ENCODE measurements at places on chromosomes 2 and 18. TPM values are rescaled to one million over a fixed set of nuclear protein-coding genes. Genes with fewer than 3 reads are reported as not detected.

DNA sequence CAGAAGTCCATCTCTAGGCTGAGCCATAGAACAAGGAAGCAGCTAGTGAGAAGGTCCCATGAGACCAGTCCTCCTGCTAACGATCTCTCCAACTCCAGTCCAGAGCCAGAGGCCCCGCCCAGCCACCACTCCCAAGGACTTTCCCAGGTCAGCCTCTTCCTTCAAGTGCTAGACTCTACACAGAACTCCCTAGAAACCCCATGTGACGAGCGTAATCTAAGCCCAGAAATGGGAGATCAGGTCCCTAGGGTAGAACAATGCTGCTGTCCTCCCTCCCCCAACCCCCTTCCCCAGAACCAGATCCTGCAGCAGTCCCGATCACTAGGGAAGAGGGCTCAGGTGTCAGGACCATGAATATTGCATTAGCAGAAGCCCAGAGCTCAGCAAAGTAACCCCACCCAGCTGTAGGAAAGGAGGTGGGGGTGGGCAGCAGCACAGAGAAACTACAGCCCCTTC, 6.9 kb downstream of the DCTN1 start:
- DNase-seq = no peak

GRCh38 chr18:34028324-34028723, 196.4 kb downstream of the NOL4 start:
- DNase-seq = no peak

DNA sequence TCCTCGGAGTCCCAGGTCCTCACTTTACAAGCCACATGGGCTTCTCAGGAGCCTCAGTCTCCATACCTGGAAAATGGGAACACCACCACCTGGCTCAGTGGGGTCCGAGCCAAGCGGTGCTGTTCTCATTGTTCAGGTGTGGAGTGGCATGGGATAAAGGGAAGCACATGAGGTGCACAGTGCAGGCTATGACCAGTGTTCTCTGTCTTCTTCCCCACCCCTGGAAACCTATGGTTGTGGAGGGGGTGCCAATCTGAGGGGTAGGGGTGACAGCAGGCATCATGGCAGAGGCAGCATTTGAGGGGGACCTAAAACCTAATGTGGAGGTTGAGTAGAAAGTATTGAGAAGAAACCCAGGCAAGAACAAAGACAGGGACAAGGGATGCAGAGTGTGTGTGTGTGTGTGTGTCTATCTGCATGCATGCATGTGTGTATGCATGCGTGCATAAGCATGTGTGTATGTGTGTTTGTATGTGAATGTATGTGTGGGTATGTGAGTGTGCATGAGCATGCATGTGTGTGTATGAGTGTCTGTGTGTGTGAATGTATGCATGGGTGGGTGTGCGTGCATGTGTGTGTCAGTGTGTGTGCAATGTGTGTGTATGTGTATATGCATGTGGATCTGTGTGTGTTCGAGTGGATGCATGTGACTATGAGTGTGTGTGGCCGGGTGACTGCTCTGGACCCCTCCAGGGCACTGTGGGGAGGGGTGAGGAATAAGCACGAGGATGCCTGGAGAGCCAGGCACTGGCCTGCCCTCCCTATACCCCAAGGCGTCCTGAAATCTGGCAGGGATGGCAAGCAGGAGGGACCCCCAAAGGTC, 4.0 kb downstream of the KIF1A start:
- DNase-seq = no peak

DNA sequence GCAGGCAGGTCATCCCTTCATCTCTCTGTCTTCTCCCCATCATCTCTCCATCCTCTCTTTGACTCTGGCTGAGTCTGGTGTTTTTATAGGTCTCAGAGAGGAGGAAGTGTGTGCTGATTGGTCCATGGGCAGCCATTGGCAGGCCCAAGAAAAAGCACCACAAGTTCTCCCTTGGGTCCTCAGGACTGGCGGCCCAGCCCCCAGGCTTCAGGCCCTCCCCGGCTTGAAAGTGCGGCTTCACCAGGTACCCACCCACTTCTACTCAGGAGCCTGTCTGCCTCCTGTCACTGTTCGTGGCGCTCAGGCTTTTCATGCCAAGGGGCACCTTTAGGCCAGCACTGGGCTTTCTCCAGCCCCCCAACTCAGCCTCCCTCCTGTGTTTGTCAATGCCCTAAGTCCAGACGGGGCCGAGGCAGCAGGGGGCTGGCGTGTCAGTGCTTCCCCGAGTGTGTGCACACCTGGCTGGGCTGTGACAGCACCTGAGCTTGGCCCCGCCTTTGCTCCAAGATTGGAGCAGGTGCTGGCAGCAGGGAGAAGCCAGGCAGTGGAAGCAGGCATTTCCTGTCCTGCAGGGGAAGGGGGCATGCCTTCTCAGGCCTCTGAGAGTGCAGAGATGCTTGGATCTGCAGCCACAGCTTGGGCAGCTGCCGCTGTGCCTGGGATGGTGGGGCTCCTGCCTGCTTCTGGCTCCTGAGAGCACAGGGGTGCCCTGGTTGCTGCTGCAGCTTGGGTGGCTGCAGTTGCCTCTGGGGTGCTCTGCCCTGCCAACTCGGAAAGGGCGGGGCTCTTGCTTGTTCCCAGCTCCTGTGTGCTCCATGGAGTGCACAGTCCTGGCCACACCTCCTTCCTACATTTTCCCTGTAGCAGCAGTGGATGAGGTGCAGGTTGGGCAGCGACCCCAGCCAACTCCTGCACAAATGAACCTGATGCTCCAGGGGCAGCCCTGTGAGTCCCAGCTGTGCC, 34.1 kb downstream of the FBXO48 start:
- DNase-seq = no peak

GRCh38 chr2:18701546-18701945, 112.2 kb upstream of the NT5C1B start:
- no peak for DNase-seq

GRCh38 chr2:159736048-159736447, 23.7 kb downstream of the MARCHF7 start:
- no peak for DNase-seq

DNA sequence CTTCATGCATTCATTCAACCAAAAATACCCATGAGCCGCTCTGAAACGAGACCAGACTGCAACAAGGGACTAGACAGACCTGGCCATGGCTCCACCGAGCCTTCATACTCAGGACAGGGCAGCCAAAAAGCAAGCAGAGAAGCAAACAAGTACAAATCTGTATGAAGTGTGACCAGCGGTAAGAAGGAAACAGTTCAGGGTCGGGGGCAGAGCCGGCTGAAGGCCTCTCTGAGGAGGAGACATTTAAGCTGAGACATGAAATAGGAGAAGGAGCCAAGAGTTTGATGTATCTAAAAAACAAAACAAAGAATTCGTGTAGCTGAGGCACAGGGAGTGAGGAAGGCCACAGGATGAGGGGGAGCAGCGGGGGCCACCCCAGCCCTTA, 21.3 kb upstream of the SLC66A3 start:
- no peak for DNase-seq

- no peak for DNase-seq
Measured at GRCh38 chr2:182291296-182291695, 135.5 kb downstream of the PDE1A start.

DNA sequence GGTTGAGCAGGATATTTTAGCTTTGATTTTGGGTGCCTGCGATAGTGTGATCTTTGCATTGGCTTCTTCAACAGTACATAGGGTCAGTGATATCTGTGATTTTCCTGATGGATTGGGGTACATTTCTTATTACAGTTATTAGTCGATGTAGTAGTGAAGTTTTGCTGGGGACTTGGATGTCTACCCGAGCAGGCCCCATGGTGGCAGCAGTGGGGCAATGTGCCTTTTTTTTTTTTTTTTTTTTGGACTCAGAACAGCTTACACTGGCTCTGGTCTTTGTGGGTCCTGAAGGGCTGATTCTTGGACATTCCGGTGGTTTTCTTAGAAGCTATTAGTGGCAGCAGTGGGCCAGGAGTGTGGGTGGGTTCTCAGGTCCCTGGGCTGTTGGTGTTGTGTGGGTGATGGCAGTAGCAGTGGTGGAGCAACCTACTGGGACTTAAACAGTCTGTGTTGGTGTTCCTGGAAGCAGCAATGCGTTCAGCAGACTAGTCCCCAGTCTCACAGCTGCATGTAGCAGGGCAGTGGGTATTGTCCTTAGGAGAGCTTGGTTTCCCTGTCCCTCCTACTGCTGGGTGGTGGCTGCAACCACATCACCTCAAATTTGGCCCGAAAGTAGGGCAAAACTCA, 53.7 kb upstream of the SLC4A10 start:
- DNase-seq = peak; percentile 9

- DNase-seq = no peak
Measured at GRCh38 chr2:227480528-227480927, 8.6 kb downstream of the AGFG1 start.

- DNase-seq = no peak
Measured at GRCh38 chr2:59312029-59312428, 1070.9 kb upstream of the FANCL start.

DNA sequence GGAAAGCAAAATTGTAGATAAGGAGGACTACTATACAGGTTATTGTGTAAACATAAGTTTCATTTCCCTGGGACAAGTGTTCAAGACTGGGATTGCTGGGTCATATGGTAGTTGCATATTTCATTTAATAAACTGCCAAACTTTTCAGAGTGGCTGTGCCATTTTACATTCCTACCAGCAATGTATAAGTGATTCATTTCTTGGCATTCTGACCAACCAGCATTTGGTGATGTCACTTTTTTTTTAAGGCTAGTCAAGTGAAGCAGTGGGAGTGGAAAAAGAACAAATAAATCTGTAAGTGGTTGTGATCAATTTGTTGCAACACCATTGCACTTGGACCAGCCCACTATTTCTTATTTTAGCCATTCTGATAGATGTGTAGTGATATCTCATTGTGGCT, 5.2 kb upstream of the CHCHD5 start:
- no peak for DNase-seq

GRCh38 chr18:69817335-69817940, 130.2 kb downstream of the CD226 start:
- no peak for DNase-seq

- DNase-seq = no peak
Measured at GRCh38 chr18:76602191-76602590, 107.1 kb upstream of the ZNF516 start.

DNA sequence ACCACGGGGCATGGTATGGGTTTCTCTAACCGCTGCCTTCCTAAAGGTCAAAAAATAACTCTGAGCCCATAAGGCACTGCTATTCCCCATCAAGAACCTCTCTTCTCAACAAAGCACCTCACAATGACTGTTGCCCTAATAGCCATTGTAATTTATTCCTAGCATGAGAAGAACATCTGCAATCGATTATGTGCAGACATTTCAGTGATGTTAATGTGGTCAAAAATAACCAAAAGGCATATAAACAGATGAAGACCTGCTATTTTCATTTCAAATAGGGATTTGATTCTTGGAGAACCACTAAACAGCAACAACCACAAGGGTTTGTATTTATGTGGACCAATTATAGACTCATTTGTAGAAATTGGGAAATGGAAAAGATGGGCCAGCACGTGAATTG, 356.6 kb downstream of the FBXO15 start:
- no peak for DNase-seq

GRCh38 chr18:55387139-55387984, 200.6 kb downstream of the TCF4 start:
- no peak for DNase-seq

GRCh38 chr2:26196683-26197418, 24.0 kb downstream of the GAREM2 start:
- no peak for DNase-seq

DNA sequence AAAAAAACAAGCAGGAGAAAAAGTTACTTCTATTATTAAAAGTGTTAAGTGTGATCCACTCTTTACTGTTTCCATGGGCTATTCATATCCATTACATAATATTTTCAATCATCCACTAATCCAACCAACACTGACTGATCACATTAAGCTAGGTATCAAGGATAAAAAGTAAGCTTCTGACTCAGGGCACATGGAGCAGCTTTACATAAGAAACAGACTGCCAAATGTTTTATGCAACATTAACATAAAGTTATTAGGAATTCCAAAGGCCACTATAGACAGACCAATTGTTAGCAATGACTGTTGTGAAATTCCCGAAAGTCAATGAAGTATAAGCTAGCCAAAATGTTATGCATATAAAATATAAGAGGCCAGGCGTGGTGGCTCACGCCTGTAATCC, 277.6 kb downstream of the ZEB2 start:
- DNase-seq = no peak

DNA sequence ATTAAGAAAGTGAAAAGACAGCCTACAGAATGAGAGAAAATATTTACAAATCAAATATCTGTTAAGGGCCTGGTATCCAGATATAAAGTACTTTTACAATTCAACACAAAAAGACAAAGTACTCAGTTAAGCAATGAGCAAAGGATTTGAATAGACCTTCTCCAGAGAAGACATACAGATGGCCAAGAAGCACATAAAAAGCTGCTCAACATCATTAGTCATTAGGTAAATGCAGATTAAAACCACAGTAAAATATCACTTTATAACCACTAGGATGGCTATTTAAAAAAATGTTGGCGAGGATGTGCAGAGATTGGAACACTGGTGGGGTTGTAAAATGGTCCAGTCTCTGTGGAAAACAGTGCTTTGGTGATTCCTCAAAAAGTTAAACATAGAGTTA, 38.9 kb downstream of the RAB31 start:
- DNase-seq = no peak

The OTOF gene
- 2.3 TPM for total RNA-seq

The ITPRIPL1 gene
- total RNA-seq = 28.4 TPM

The ZNF521 gene
- total RNA-seq = not detected

The CREG2 gene
- total RNA-seq = not detected

The SERPINB4 gene
- not detected for total RNA-seq

The TMEM247 gene
- not detected for total RNA-seq

The ATP9B gene
- 20.8 TPM for total RNA-seq

The CFAP65 gene
- total RNA-seq = not detected

The CDH19 gene
- not detected for total RNA-seq

The CAB39 gene
- 148 TPM for total RNA-seq

The EMILIN1 gene
- 0.40 TPM for total RNA-seq

The ADAM23 gene
- 1.1 TPM for total RNA-seq

Data from activated CD4-positive, alpha-beta T cell treated with anti-CD3 and anti-CD28 coated beads for 36 hours (primary cell).